ENCODE measurements at places on chromosomes 1 and 21.

- DNase-seq: no peak
These were observed 22.5 kb upstream of the HTR1D start for GRCh38 chr1:23239638-23240295.

GRCh38 chr21:16587141-16587581 lies 857.4 kb downstream of the USP25 start:
- no peak for DNase-seq

GRCh38 chr21:16569679-16570078 lies 839.9 kb downstream of the USP25 start:
- no peak for DNase-seq

GRCh38 chr1:65420590-65421350 lies at the start of the genes LEPR and LEPROT:
Gene LEPR (plus strand): TSS chr1:65420668. CDS start chr1:65565566, 144,898 bp downstream.
Gene LEPROT (plus strand): TSS chr1:65420668. CDS start chr1:65420725, 57 bp downstream.
- DNase-seq: no peak

DNA sequence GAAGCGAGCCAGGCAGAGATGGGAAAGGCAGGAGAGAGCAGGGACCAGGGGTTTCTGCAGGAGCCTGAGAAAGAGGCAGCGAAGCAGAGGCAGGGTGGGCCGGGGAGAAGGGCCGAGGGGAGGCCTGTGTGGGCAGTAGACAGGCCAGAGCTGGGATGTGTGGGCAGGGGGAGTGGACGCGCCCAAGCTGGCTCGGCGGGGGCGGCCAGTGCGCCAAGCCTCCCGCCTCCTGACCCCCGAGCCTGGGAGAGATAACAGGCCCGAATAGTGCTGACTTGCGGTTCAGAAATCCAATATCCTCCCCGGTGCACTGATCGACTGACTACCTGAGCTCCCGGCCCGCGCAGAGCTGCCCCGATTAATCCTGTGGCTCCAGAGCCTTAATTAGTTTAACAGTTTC lies 41.9 kb downstream of the AHDC1 start:
- no peak for DNase-seq

DNA sequence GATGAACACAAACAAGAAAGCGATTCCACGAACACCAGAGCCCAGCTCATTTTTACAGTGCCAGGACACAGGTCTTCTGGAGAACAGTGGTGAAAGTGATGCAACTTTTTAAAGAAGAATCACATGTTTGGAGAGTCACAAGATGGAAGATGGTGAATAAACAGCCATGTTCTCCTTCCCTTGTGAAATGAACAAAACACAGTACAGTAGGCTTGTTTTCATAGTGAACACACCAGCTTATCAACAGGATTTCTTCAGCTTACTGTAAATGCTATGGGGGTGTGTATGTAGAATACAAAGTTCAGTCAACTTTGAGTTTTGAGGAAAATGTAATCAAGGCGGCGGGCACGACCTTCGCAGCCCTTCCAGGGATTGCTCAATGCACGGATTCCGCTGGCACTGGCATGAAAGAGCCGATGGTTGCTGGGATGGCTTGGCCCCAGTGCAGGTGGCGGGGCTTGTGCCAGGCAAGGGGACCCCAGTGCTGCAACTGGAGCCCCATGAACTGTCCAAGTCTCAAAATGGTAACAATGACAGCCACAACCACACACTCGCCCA lies 9.7 kb downstream of the TMPRSS3 start:
- no peak for DNase-seq

GRCh38 chr1:32990887-32991286 lies 26.3 kb upstream of the RNF19B start:
- no peak for DNase-seq

GRCh38 chr1:201444792-201445191 lies 23.3 kb upstream of the TNNI1 start:
- DNase-seq: no peak

DNA sequence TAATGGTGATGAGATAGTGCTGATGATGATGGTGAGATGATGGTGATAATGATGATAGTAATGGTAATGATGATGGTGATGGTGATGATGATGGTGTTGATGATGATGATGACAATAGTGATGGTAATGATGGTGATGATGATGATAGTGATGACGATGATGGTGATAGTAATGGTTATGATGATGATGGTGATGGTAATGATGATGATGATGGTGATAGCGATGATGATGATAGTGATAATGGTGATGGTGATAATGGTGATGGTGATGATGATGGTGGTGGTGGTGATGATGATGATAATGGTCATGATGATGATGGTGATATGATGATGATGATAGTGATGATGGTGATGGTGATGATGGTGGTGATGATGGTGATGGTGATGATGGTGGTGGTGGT lies 384.6 kb downstream of the MATN1 start:
- no peak for DNase-seq

DNA sequence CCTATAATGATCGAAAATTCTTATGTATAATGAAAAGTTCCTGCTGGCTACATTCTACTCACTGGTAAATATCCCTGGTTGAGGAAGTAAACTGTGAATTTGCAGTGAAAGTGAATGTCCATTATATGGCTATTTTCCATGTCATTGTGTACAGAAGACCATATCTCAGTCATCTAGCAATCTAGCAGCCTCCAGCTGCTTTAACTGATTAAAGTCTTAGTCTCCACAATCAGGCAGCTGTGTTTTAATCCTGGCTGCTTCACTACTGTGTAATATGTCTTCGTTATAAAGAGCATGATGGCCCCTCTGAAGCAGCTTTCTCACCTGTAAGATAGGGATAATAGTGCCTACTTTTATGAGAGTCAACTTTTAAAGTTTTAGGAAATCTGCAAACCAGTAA lies 11.4 kb downstream of the CLCA2 start:
- no peak for DNase-seq

DNA sequence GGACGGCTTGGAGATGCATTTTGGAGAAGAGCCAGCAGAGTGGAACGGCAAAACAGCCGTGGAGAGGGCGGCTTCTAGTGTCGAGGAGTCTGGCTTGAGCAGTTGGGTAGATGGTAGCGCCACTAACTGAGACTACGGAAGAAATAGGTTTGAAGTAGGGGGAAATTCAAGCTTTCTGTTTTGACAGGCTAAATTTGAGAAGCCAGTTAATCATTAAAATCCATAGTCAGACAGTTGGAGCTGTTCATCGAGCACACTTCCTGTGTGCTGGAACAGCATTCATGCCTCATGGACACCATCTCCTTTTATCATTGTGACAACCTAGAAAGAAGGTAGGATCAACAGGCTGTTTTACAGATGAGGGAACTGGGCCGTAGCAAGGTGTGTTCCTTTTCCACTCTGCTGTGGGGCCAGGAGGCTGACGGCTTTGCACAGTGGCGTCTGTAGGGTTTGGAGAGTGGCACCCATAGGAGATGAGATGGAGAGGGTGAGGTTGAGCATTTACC lies 3.4 kb upstream of the PKLR start:
- DNase-seq: no peak

DNA sequence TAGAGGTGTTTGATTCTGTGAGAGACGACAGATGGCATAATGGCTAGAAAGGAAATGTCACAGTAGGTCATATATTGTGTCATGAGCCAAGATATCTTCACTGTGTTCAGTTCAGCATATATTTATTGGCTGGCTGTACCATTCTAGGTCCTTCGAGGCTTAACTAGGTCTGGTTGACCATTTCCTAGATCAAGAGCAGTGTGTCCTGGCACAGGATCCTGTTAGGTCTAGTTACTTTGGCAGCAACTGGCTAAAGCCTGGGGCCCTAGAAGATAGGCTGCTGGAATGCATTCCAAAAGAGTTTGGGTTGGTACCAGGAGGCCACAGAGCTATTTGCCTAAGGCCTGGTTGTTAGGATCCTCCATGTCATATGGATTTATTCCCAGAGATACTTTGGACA lies 20.9 kb downstream of the ZBTB40 start:
- no peak for DNase-seq

GRCh38 chr1:3735688-3736087 lies 16.6 kb upstream of the CCDC27 start:
- no peak for DNase-seq

- DNase-seq: no peak
These were observed 53.8 kb downstream of the RWDD3 start for GRCh38 chr1:95287825-95288224.

DNA sequence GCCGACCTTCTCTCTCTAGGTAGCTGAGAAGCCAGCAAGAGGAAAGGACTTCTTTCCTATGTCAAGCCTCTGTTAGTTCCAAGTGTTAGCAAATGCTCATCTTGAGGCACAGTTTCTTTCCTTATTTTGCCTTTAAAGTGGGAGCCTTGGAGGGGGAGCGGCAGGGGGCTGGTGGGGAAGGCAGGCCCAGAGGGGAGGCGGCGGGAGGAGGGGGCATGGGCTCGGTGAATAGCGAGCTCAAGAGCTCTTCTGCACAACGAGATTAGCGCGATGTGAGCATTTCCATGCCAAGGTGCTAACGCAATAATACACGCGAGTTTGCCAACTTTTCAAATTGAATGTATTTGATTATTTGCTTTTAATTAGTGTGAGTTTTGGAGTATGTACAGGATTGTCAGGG lies 372.6 kb downstream of the RPS6KC1 start:
- no peak for DNase-seq

- no peak for DNase-seq
These were observed 19.7 kb upstream of the ATP1B1 start for GRCh38 chr1:169086603-169087455.

GRCh38 chr21:32991361-32991760 lies 34.4 kb upstream of the OLIG2 start:
- no peak for DNase-seq

DNA sequence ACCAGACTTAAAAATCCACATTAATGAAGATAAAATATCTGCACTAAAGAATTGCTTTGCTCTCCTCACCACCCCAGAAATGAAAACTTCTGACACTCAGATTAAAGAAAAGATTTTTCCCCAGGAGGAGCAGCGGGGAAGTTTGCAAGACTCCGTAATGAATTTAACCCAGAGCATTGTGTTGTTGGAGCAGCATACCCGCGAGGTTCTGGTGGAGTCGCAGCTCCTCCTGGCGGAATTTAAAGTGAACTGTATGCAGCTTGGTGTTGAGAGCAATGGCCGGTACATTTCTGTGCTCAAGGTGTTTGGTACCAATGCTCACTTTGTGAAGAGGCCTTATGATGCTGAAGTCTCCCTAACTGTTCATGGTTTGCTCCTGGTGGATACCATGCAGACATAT lies 46.4 kb downstream of the VPS13D start:
- DNase-seq: no peak

DNA sequence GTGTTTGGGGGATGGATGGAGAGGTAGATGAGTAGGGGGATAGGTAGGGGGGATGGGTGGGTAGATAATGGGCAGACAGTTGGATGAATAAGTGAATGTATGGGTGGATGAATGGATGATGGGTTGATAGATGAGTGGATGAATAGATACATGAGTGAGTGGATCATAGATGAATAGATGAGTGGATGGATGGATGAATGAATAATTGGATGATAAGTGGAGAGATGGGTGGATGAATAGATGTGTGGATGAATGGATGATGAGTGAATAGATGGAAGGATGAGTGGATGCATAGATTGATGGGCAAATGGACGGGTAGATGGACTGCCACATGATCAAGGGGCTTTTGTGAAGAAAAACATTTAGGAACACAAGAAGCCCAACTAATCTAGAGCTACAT lies 133.3 kb upstream of the F3 start:
- DNase-seq: no peak

DNA sequence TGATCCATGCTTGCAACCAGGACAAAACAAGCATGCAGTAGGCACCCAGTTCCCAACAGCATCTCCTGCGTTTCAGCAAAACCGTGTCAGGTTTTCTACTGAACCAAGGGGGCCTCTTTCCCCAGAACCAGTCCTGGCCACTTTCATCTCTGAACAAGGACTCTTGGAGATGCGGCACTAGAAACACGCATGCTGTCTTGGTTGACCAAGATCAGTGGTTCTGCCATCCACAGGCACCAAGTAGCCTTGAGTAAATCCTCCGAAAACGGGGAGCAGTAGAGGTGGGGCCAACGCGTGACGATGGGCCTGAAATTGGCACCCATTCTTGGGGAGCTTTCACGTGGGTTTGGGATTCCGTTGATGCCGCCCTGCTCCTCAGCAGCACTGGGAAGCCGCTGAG lies 62.5 kb upstream of the AJAP1 start:
- DNase-seq: no peak

DNA sequence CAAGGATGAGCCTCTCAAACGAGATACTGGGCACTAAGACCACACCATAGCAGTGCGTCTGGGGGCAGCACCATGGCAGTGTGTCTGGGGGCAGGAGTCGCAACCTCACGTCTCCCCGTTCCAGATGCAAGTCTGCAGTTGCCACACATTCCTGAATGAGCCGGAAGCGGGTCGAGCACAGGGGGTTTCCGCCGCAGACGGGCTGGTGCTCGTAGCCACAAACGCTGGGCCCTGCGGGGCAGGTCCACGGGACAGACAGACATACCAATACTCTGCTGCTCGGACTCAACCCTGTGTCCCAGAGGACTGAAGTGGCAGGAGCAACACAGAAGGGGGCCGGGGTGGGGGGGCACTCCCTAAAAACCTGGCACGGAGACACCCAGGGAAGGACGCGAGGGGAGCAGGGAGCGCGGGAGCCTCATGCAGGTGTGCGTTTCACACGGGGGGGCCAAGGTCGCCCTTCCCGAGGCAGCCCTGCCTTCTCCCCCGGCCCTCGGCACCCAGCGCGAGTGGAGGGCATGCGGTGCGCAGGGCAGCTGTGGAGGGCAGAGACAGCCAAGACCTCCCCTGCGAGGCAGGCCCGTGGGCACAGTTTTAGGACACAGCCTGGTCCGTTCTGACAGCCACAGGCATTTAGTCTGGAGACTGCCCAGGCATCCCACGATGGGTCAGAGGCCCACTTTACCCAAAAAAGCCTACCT lies 24.5 kb downstream of the PTTG1IP start:
- DNase-seq: no peak

GRCh38 chr1:246219508-246220030 lies 287.5 kb downstream of the SMYD3 start:
- no peak for DNase-seq

DNA sequence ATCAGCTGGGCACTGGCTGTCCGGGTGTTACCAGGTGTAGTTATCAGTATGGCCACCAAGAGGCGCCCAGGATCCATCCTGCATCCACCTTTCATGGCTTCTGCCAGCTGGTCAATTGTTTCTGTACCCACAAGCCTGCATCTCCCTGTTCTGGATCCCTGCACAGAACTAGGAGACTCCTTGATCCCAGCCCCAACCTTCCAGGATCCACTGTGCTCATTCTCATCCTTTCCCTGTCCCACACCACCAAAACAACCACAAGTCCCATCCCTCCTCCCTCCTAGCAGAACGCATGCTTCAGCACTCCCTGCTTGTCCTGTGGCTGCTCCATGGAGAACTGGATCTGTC lies 27.2 kb upstream of the FOXE3 start:
- DNase-seq: peak; percentile 17

- no peak for DNase-seq
These were observed 42.6 kb downstream of the RSPH1 start for GRCh38 chr21:42453224-42453985.
